ENCODE measurements at places on chromosomes 6 and 20. TPM values are rescaled to one million over a fixed set of nuclear protein-coding genes. Genes with fewer than 3 reads are reported as not detected.
A peak's percentile ranks its signal among the peaks of the same experiment; 100 is the strongest.

GSTA2 gene
- not detected for total RNA-seq

GABRR1 gene
- total RNA-seq, result not detected

CTCFL gene
- not detected for total RNA-seq

LST1 gene
- not detected for total RNA-seq

RBBP8NL gene
- not detected for total RNA-seq

TFAP2D gene
- total RNA-seq, result not detected

GRCh38 chr6:22146678-22146930 is 150.2 kb downstream of the PRL start:
- no peaks in the 10 kb centered on the region for H3K27me3 ChIP-seq
- peaks cover 62% of the 10 kb centered on the region for H3K4me1 ChIP-seq
- DNase-seq, result no peak
- no peak overlapping the region for H3K27ac ChIP-seq
- peak overlapping the region; percentile 69 for H3K4me3 ChIP-seq

GRCh38 chr6:27503436-27504030 is 30.6 kb upstream of the ZNF184 start:
- no peak for DNase-seq
- peaks cover 27% of the 10 kb centered on the region for H3K27me3 ChIP-seq
- no peak overlapping the region for H3K27ac ChIP-seq

DNA sequence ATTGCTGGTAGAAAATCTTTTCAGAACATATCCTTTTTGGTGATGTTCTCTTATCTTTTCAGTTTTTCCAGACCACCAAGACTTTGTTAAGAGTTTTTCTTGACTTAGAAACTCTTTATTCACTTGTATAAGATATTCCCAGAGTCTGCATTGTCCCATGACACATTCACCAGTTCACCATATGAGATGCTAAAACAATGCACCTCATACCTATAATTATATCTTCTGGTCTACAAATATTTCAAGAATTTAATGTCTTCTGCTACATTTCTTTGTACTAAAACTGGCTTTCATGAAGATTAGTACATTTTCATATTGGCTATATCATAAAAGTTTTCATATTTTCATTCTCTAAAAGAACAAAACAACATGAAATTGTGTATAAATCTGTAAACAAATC is 111.3 kb downstream of the ADGRG6 start:
- H3K27ac ChIP-seq, result no peak overlapping the region
- no peak for DNase-seq
- no peaks in the 10 kb centered on the region for H3K27me3 ChIP-seq
- H3K4me3 ChIP-seq, result no peak overlapping the region
- no peaks in the 10 kb centered on the region for H3K4me1 ChIP-seq

DNA sequence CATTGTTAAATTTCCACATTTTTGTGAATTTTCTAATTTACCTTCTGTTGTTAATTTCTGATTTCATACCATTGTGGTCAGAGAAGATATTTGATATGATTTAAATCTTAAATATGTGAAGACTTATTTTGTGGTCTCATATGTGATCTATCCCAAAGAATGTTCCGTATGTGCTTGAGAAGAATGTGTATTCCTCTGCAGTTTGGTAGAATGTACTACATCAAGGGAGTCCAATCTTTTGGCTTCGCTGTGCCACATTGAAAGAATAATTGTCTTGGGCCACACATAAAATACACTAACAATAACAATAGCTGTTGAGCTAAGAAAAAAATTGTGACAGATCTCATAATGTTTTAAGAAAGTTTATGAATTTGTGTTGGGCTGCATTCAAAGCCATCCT is 176.2 kb upstream of the PRND start:
- no peaks in the 10 kb centered on the region for H3K36me3 ChIP-seq
- H3K4me1 ChIP-seq, result no peaks in the 10 kb centered on the region
- no peak overlapping the region for H3K27ac ChIP-seq
- no peak overlapping the region for H3K4me3 ChIP-seq
- no peaks in the 10 kb centered on the region for H3K27me3 ChIP-seq

GRCh38 chr20:61549865-61550264 is 297.8 kb downstream of the CDH4 start:
- DNase-seq, result no peak
- H3K4me3 ChIP-seq, result no peak overlapping the region
- H3K27me3 ChIP-seq, result no peaks in the 10 kb centered on the region
- H3K4me1 ChIP-seq, result no peaks in the 10 kb centered on the region
- H3K27ac ChIP-seq, result no peak overlapping the region

GRCh38 chr6:117463762-117464665 is 18.5 kb upstream of the DCBLD1 start:
- no peak overlapping the region for H3K27ac ChIP-seq
- no peaks in the 10 kb centered on the region for H3K4me1 ChIP-seq
- DNase-seq, result no peak
- H3K36me3 ChIP-seq, result no peaks in the 10 kb centered on the region
- no peaks in the 10 kb centered on the region for H3K27me3 ChIP-seq

DNA sequence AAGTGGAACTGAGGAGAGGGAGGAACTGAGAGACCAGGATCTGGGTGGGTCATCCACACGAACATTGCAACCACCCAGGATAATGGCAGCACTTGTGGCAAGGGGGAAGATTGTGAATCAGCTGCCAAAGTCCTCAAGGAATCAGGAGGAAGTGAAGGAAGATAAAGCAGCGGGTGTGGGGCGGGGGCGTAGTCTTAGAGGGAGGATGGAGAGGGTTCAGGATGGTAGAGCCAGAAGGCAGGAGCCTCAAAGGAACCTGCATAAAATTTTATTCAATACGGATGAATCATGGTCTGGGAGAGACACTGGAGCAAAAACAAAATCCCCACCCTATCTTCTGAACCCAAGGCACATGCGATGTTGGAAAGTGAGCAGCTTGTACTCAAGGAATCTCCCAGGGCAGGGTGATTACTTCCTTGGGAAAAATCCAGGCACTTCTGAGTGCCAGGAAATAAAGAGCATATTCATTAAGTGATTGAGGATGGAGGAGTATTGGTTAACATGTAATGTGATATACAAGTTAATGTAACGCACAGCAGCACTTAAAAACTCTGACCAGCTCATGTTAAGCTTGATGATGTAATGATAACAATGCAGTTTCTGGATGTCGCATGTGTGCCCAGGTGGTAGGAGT is 82.0 kb upstream of the B3GAT2 start:
- H3K4me1 ChIP-seq, result no peaks in the 10 kb centered on the region
- H3K27me3 ChIP-seq, result no peaks in the 10 kb centered on the region
- H3K27ac ChIP-seq, result no peak overlapping the region
- no peaks in the 10 kb centered on the region for H3K36me3 ChIP-seq
- H3K4me3 ChIP-seq, result no peak overlapping the region

- no peaks in the 10 kb centered on the region for H3K4me1 ChIP-seq
- H3K27ac ChIP-seq, result no peak overlapping the region
- peak; percentile 19 for DNase-seq
- no peak overlapping the region for H3K4me3 ChIP-seq
- H3K36me3 ChIP-seq, result no peaks in the 10 kb centered on the region
Measured at GRCh38 chr6:13908955-13909381, 15.8 kb upstream of the RNF182 start.

GRCh38 chr6:106897580-106897979 is 76.9 kb downstream of the CD24 start:
- no peak overlapping the region for H3K4me3 ChIP-seq
- H3K27me3 ChIP-seq, result no peaks in the 10 kb centered on the region
- H3K4me1 ChIP-seq, result no peaks in the 10 kb centered on the region
- H3K27ac ChIP-seq, result no peak overlapping the region

DNA sequence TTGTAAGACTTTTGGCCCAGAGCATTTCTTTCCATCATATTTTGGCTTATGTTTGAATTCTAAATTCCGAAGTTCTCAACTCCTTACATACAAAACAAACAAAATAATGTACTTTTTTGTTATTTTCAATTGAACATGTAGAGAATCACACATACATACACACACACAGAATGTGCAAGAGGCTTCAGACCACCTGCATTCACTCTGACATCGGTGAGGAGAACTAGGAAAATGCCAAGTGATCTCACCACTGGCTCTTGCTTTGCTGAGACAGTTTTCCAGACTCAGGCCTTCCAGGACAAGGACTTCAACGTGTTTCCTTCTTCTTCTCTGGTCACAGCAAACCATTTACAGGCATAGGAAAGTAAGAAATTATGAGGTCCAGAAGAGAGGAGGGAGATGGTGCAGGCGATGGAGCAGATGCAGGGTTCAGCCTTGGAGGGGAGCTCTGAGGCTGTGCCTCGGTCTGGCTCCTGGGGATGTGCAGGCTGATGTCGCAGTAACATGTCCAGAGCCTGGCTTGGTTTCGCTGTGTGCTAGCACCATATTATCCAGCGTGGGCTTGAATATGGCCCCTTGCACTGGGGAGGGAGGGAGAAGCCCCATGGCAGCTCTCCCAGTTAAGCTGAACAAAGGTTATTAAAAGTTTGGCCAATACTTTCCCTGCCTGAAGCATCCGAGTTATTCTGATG is 93.4 kb downstream of the DACT2 start:
- no peak for DNase-seq
- no peak overlapping the region for H3K27ac ChIP-seq
- H3K4me3 ChIP-seq, result no peak overlapping the region

DNA sequence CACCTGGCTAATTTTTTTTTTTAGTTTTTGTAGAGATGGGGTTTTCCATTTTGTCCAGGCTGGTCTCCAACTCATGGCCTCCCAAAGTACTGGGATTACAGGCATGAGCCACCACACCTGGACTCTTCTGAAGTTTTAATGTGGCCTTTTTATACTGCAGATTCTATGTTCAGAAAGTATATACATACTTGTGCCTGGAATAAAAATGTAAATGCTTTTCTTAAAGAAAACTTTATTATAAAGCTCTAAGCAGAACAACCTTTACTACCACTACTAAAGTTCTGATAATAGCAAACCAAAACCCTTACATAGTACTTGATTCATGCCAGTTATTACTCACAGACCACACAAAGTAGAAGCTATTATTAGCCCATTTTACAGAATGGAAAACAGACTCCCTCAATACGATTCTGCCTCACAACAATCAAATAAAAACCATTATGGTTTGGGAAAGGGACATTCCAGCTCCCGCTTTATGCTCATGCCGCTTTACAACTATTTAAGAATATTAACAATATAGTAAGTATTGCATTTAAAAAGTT is 5.3 kb downstream of the PHIP start:
- peaks cover 48% of the 10 kb centered on the region for H3K4me1 ChIP-seq
- no peak for DNase-seq
- H3K4me3 ChIP-seq, result no peak overlapping the region
- H3K27me3 ChIP-seq, result no peaks in the 10 kb centered on the region

DNA sequence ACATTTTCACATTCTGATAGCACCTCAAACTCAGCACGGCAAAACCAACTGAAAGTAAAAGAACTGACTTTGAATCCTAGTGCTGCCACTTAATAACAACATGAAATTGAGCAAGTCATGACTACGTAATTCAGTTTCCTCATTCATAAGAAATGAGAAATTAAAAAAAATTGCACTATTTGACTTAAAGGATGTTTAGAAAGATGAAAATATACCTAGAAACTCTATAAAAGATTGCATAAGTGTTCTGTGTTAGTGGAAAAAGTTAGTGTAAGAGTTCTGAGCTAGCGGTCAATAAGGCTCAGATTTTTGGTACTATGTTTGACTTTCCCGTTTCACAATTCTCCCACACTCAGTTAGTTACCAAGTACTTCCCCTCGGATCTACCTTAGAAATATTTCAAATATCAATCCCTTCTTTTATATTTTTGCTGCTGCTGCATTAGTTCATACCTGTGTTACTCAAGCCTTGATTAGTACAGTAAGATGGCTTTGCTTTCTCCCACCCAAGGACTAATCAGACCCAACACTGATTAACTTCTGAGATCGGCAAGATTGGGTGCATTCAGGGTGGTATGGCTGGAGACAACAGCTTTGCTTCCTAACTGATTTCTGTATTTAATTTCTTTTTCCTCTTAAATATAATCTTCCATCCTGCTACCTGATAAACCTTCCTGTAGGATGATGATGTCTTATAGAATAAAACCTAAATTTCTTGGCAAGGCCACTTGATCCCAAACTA is 25.9 kb downstream of the ECHDC1 start:
- H3K27me3 ChIP-seq, result no peaks in the 10 kb centered on the region
- no peak overlapping the region for H3K4me3 ChIP-seq
- no peaks in the 10 kb centered on the region for H3K4me1 ChIP-seq
- DNase-seq, result no peak
- H3K27ac ChIP-seq, result no peak overlapping the region

DNA sequence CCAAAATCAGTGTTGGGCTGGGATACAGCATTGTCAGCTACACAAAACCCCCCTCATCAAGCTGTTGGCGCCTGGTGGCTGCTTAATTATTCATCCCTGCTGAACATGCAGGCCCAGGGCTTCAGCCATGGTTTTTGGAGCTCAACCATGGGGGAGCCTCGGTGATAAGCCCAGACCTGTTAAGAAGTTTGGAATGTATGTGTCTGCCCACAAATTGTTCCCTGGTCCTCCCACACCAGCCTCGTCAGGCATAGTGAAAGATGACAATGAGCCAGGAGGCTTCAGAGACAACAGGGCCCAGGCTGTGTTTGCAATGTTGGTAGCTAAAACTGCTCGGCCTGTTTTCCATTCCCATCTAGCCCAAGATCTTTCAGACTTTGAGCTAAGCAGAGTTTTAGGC is 34.8 kb upstream of the SIRPA start:
- H3K36me3 ChIP-seq, result no peaks in the 10 kb centered on the region
- DNase-seq, result no peak
- no peaks in the 10 kb centered on the region for H3K27me3 ChIP-seq
- no peak overlapping the region for H3K4me3 ChIP-seq
- H3K27ac ChIP-seq, result no peak overlapping the region

- peak overlapping the region; percentile 99 for H3K27ac ChIP-seq
- H3K27me3 ChIP-seq, result no peaks in the 10 kb centered on the region
- no peaks in the 10 kb centered on the region for H3K36me3 ChIP-seq
- no peak for DNase-seq
- peaks cover 39% of the 10 kb centered on the region for H3K4me1 ChIP-seq
Measured at GRCh38 chr6:158040051-158040803, 58.6 kb downstream of the SYNJ2 start.

- H3K4me3 ChIP-seq, result no peak overlapping the region
- DNase-seq, result no peak
- H3K36me3 ChIP-seq, result no peaks in the 10 kb centered on the region
- H3K27ac ChIP-seq, result no peak overlapping the region
- no peaks in the 10 kb centered on the region for H3K27me3 ChIP-seq
- H3K4me1 ChIP-seq, result no peaks in the 10 kb centered on the region
Measured at GRCh38 chr6:83914953-83915352, 55.5 kb downstream of the CYB5R4 start.

DNA sequence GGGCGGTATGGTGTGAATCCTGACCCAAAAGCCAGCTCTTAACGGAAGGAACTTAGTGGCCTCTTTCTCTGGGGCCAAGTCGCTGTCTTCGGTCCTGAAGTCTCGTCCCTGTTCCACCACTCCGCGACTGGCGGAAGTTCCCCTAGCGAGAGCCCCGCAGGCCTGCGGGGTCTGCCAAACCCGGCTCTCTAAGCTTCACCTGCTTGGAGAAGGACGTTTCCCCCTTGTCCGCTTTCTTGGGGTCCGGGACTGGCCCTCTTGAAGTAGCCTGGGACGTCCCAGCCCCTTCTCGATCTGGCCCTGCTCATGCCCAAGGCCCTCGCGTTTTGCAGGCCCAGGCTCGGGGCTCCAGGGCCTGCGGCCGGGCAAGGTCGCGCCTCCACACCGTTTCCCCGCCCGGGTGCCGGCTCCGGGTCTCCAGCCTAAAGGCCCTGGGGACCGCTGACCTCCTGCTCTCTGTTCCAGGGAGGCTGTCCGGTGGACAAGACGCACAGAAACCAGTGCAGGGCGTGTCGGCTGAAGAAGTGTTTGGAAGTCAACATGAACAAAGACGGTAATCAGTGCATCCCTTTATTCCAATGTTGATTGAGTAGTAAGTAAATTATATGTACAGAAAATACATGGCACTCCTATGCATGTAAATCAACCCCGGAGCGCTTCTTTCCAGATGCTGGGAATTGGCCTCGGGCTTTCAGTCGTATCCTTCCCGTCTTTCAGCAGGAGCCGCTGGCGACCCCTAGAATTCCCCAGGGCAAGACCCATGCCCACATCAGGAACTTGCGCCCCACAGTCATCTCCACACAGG is 8.8 kb downstream of the NR2E1 start:
- H3K27me3 ChIP-seq, result peaks cover 91% of the 10 kb centered on the region
- H3K36me3 ChIP-seq, result no peaks in the 10 kb centered on the region
- H3K4me3 ChIP-seq, result no peak overlapping the region
- H3K27ac ChIP-seq, result no peak overlapping the region
